Sigmoid colon (tissue), 7 donors: ENCODE measurements at places on chromosomes 5 and 9. TPM values are rescaled to one million over a fixed set of nuclear protein-coding genes. Genes with fewer than 3 reads are reported as not detected.

DNA sequence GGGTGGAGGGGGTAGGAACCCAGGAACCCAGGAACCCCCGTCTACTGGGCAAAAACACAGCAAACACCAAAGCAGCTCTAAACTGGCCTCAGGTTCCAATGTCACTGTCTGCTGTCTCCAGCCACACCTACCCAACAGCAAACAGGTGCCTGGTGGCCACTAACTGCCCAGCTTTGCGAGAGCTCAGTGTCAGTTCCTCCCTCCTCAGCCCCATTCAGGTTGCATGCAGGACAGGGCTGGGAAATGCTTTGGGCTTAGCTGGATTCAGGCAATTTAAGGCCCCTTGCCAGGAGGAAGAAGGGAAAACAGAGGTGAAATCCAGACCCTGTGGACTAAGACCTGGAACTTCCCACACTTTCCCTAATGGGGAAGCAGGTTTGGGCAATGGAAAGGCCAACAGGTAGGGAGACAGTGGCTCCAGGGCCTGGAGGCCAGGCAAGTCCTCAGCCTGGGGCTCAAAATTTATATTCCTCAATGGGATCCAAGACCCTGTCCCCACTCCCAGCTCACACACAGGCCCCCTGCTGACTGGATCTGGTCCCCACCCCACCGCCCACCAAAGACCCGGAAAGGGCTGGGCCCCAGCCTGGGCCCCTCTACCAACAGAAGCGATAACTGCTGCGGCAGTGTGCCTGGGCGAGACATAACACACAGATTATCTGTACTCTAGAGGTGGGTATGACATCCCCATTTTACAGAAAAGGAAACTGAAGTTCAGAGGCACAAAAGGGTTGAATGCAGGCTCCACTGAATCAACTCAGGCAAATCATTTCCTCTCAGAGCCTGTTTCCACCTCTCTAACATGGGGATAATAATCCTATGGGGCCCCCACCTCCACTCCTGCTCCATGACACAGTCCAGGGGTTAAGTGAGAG is 3.5 kb downstream of the EEIG1 start:
- no peak for DNase-seq

DNA sequence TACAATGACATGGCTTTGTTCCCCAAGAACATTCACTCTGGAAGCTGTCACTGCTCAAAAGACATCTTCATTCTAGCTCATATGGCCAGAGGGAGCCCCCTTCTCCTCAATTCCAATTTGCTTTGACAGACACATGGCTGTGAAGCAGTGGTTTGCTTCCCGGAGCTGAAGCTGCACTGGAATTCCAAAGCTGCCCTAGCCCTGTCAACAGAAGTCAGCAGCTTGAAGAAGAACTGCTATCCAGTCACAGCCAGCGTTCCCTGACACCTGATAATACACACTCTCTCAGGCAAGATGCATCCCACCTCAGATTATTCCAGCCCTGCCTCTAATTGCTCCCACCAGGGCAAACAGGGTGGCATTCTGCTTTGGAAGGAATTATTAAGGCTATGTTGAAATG is 93.7 kb downstream of the SEMA5A start:
- no peak for DNase-seq

Gene IL5
- total RNA-seq = not detected

Gene NPR3
- 5.0 TPM for total RNA-seq

Gene ARID3C
- not detected for total RNA-seq
